D721Med (cell line): ENCODE measurements at places on chromosomes 3 and 15.

GRCh38 chr15:65762399-65762798 is 29.7 kb downstream of the DENND4A start:
- DNase-seq = no peak

- no peak for DNase-seq
Observed at GRCh38 chr3:133478624-133479023, 78.8 kb downstream of the BFSP2 start.

- DNase-seq = no peak
Observed at GRCh38 chr3:96915445-96915844, 101.1 kb downstream of the EPHA6 start.

DNA sequence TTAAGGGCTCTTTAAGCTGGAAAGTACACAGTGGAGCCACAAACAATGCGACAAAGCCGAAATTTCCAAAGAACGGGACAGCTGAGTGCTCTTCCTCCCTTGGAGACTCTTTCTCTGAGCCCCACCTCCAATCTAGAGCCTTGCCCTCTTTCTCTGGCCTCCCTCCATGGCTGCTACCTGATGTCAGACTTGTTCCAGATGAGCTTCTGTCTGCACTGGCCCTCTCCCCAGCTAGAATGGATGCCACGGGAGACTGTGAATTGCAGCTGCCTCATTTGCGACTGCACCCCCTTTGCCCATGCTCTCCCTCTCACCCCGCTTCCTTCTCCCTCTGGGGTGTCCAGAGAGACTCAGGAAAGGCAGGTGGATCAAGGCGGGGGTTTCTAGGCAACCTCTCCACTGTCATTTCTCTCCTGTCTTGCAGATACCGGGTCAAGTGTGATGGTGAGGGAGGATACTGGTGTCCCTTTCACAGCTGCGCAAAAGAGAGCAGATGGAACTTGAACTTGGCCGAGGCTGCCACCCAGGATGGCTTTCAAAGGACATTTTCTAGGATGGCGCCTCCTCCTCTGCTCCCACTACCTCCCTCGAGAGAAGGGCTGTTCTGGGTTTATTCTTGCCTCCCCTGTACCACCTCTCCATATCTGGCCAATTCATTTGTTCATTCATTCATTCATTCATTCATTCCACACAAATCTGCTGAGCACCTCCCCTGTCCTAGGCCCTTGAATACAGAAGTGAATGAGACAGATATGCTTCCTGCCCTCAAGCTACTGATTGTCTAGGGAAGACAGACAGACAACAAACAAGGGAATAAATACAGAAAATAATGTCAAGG is 12.8 kb downstream of the ATP2B2 start:
- no peak for DNase-seq

DNA sequence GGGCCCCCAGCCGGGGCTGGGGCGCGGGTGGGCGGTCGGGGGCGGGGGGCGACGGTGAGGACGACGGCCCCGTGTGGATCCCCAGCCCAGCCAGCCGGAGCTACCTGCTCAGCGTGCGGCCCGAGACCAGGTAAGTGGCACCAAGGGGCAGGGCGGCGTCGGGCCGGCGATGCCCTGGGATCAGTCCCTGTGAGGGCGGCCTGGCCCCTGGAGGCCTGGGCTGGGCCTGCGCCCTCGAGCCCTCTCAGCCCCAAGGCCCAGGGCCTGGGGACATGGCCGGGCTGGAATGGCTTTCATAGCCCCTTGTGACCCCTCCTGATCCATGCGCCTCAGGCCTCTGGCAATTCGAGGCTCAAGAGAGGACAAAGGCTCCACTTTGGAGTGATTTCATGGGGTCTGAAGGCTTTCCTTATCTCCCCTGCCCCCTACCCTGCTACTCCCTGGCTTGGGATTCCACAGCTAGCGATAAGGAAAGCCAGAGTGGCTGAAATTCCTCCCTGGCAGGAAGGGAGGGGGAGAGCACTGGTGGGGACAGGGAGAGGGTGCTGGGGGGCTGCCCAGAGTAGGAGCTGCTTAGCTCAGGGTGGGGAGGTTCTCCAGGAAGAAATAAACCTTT is 418 bp downstream of the ALPK3 start:
- no peak for DNase-seq

DNA sequence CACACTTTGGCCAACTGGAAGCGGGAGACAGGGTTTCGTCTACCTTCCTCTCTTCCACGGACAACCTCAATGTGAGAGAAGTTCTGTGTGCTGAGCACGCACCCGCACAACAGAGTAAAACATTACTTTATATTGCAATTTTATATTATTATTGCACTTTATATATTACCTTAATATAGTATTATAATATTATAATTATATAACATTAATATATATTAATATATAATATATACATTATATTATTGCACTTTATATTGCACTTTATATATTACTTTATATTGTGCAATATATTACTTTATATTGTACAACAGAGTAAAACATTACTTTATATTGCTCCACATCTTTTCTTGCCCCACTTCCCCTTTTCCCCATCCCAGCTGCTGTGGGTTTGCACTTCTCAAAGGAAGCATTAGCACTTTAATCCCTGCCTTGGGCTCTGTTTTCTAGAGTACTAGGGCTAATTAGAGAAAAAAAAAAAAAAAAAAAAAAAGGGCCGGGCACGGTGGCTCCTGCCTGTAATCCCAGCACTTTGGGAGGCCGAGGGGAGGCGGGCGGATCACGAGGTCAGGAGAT is 76.4 kb upstream of the SLC4A7 start:
- no peak for DNase-seq

- no peak for DNase-seq
Observed at GRCh38 chr3:107962946-107963345, 127.9 kb downstream of the CD47 start.

- DNase-seq = no peak
Observed at GRCh38 chr15:69518806-69519205, 66.2 kb downstream of the RPLP1 start.

- no peak for DNase-seq
Observed at GRCh38 chr15:19944261-19944888, 597.2 kb downstream of the GOLGA6L6 start.

GRCh38 chr3:72031581-72031980 is 246.6 kb upstream of the PROK2 start:
- DNase-seq = no peak

- DNase-seq = no peak
Observed at GRCh38 chr3:3618623-3619022, 180.6 kb upstream of the LRRN1 start.

GRCh38 chr3:46923559-46924350 is 46.2 kb downstream of the PTH1R start:
- peak; percentile 75 for DNase-seq

DNA sequence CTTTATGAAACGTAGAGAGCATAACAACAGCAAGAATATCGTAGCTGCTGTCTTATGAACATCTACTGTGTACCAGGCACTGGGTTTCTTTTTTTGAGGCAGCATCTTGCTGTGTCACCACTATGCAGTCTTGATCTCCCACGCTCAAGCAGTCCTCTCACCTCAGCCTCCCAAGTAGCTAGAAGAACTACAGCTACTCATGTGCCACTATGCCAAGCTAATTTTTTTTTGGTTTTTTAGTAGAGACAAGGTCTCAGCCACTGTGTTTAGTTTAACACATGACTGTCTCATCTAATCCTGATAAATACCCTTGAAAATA is 129.9 kb downstream of the VGLL4 start:
- DNase-seq = no peak

GRCh38 chr3:13278783-13279531 is 141.2 kb downstream of the NUP210 start:
- no peak for DNase-seq

DNA sequence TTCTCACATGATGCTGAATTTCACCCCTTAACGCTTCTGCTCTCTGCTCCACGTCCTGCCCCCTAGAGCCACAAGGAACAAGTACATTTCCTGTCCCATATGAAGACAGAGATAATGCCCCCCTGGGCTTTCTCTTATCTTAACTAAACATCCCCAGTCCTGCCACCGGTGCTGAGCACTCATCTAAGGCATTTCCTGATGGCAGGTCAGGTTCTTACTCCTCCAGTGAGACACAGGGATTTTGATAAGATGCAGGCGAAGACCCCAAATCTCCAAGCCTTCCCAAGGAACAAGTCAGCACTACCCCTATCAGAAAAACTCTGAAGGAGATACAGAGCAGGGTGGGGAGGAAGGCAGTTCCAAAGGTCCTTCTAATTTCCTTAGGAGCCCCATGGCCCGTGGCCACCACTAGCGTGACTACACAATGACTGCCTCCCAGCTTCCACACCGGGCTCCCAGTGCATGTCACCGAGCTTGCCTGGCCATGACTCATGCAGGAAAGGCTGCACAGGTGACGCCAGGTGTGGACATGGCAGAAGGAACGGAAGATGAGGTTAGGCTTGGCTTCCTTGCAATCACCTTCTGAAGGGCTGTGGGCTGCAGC is 152.9 kb downstream of the XXYLT1 start:
- no peak for DNase-seq

DNA sequence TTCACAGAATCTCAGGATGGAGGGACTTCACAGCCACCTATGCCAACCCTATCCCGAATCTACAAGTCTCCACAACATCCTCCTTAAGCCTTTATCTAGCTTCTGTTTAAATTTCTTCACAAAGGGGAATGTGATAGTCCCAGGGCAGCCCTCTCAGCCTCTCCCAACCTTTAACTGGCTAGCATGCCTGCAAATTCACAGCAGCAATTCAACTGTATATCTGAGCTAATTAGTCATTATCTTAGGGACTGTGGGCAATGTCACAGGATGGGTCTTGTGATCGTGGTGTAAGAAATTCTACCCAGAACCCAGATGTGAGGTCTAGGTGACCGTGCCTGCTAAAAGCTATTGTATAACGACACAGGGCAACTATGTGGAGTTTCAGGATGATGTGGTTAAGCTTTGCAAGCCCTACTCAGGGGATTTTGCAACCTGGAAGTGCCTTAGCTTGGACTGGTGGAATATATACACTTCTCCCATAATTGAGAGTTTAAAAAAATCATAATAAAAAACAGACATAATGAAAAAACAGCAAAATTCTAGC is 65.5 kb upstream of the FBN1 start:
- no peak for DNase-seq

GRCh38 chr3:19399356-19399755 is 251.0 kb downstream of the KCNH8 start:
- DNase-seq = no peak

GRCh38 chr3:126679318-126679751 is 24.4 kb upstream of the TXNRD3 start:
- peak; percentile 89 for DNase-seq

- DNase-seq = no peak
Observed at GRCh38 chr15:101049856-101050622, 130.9 kb downstream of the LRRK1 start.

DNA sequence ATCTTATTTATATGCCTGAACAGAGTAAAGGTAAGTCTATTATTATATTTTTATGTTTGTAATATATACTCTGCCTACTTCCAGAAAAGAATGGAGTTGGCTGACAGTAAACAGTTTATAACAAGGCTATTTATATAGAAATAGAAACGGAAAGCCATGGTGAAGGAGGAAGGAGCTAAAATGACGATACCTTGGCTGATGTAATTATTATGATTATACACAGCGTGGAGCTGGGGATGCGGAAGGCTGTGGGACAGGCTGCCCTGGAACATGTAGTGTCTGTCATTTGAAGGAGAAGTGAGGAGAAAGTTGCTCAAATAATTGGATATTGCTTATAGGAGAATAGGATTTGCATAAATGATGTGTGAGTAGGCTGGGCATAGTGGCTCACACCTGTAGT is 37.8 kb downstream of the CEMIP start:
- DNase-seq = no peak

DNA sequence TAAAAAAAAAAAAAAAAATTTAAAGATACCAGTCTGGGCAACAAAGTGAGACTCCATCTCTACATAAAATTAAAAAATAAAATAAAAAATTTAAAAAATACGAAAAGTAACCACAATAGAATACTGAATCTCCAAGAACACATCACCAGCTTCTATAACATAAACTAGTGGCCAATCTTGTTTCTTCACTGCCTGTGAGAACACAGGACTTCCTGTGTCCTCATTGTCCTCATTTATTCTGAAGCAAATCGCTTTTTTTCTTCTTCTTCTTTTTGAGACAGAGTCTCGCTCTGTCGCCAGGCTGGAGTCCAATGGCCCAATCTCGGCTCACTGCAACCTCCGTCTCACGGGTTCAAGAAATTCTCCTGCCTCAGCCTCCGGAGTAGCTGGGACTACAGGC is 28.6 kb upstream of the RAB7A start:
- DNase-seq = no peak

GRCh38 chr3:57755368-57755675 is 787 bp upstream of the SLMAP start:
- no peak for DNase-seq

DNA sequence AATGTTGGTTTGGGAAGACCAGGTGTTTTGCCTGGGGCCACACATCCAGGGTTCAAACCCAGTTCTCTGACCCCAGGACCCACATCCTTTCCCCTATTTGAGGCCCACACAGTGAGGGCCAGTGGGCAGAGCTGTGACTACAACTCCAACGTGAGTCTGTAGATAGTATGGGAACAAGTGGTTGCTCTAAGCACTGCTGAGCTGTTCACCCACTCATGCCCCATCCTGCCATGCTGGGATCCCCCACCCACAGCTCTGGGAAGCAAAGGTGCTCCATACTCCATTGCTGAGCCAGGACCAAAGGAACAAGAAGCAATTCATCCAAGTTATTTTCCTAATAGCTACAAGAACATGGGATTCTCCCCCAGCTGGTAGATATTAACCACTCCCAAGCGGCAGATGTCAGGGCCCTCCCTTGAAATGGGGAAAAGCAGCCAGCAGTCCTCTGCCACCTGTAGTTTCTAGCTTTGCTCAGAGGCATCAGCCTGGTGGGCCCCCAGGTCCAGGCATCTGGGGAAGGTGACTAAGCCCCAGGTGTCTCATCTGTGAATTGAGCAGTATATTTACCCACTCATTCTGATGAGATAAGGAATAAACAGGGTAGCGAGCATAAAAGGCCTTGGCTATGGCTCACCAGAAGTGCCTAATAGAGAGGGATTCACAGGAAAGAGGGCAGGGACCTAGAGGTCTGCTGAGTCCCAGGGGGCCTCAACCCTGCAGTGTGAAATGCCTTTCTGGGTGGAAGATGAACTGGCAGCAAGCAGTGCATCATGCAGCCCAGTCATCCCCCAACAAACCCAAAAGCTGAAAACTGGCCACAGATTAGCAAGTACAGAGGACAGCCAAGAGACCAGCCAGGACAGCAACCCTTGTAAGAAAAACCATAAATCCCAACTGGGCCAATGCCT is 33.4 kb downstream of the POC1A start:
- DNase-seq = no peak

- no peak for DNase-seq
Observed at GRCh38 chr3:56783644-56784447, 17.9 kb downstream of the ARHGEF3 start.

GRCh38 chr15:81111510-81112470 is 22.3 kb upstream of the CFAP161 start:
- DNase-seq = no peak

DNA sequence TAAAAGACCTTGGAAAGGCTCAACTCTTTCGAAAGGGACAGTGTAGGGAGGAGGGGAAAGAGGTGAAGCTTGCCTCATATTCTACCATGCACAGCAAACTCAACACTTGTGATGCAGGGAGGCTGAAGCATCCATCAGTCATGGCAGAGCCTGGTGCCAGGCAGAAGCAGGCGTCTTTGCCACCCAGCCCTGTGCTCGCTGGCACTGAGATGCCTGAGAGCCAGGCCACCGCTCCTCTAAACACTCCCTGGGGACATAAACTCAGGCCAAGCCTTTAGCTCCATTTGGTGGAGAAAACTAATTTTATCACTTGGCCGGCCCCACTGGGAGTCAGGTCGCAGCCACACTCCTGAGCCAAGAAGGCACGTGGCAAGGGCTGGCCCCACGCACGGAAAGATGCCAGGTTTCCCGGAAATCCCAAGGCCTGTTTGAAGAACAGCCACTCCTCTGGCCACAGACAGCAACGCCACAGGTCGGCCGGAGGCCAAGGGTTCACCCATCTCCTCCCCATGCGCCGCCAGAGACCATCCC is 30.7 kb downstream of the XXYLT1 start:
- no peak for DNase-seq
